ENCODE measurements at places on chromosomes 5 and 9.

GRCh38 chr5:34503379-34504253 lies 152.5 kb upstream of the RAI14 start:
- no peak for DNase-seq

- no peak for DNase-seq
These were observed 34.8 kb downstream of the HMGXB3 start for GRCh38 chr5:150035139-150035895.

DNA sequence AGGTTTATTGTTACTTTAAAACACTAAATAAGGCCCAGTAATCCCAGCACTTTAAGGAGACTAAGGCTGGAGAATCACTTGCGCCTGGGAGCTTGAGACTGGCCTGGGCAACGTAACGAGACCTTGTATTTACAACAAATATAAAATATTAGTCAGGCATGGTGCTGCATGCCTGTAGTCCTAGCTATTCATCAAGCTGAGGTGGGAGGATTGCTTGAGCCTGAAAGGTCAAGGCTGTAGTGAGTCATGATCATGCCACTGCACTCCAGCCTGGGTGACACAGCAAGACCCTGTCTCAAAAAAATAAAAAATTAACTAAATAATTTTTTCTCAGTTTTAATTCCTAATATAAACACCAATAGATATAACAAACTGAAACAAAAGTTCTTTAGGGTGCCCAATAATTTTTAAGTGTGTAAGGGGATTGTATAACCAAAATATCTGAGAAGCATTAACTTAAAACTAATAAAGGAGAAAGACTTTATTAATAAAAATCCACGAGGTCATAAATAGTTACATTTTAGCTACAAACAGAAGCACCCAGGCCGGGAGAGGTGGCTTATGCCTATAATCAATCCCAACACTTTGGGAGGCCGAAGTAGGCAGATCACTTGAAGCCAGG lies 32.7 kb downstream of the FAM13B start:
- no peak for DNase-seq

DNA sequence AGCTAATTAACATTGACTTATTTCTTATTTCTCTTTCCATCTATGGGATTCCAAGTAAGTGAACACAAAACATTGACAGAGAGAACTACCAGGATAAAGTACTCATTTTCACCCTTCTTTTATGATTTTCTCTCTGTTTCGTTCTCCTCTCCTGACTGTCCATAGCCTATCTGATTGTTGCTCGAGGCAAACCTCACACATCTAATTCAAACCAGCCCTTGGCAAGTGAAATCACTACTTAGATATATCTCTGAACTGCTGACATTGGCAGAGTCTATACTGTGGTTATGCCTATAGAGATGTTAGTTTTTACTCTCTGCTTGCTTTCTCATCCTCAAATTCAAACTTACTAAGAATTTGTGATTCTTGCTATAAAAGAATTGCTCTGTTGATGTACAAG lies 248.8 kb downstream of the ISL1 start:
- DNase-seq: no peak

DNA sequence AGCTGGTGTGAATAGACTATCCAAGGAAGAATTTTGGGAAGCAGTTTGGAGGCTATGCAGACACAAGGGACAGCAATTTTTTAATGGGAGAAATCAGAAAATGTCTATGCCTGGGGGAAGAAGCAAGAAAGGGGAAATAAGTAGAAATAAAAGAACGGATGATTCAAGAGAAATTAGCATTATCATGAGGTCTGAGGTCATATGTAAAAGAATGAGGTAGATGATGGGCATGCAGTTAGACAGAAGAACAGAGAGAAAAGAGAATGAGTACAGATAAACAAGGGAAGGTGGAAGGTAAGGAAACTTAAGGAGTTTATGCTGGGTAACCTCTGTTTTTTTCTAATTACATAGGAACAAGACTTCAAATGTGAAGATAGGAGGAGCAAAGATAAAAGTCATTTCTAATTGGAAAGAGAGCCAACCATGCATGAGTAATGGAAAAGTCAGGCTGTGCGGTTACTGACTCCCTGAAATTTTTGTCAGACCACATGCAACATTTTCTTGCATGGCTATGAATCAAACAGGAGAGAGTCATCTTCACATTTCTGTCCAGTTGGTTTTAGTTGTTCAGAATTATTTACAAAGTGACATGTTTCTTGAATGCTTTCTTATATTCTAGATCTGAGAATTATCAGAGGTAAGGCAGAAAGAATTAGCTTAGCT lies 101.0 kb upstream of the PIK3R1 start:
- no peak for DNase-seq

GRCh38 chr5:40606077-40606765 lies 73.5 kb upstream of the PTGER4 start:
- no peak for DNase-seq

DNA sequence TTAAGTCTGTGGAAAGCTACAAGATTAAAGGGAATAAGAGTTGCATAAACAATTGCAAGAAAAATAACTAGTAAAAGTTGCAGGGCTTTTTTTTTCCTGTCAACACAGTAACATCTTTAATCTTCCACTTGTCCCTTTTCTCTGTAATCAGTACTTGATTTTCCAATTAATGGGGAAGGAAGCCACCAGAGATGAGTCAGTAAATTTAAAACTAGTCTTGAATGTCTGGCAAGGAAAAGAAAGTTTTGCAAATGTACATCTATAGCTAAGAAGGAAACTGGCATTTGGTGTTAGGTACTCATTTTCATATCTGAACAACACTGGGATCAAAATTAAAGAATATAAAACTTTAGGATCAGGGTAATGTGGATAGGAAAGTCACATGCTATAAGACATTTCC lies 17.1 kb downstream of the DAP start:
- DNase-seq: no peak

- DNase-seq: no peak
These were observed 20.3 kb downstream of the LPCAT1 start for GRCh38 chr5:1503241-1504068.

DNA sequence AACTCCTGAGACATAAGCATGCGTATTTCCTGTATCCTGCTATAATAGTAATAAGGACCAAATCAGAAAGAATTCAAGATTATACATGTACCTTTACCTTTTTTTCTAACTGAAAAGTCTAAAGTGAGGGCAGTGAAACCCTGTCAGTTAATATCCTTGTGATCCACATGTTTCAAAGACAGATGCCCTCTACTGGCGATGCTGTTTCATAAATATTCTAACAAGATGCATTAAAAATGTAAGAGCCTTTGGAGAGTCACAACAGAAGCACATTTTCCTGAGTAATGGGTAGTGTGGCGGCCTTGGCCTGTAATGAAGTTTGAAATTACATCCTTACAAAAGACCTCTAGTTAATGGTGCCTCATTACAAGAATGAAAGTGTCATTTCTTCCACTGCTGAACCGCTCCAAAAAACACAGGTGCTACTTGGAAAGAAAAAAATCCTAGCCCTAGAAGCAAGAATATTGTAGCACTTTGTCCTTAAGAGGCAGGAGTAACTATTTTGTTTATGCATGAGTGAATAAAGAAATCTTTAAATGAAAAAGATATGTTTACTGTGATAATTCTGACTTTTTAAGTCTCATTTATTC lies 232.6 kb downstream of the EPB41L4A start:
- DNase-seq: no peak

GRCh38 chr5:32387211-32387610 lies 57.3 kb downstream of the ZFR start:
- no peak for DNase-seq

- no peak for DNase-seq
These were observed 15.0 kb upstream of the CEP120 start for GRCh38 chr5:123438244-123438643.

- no peak for DNase-seq
These were observed 35.6 kb downstream of the NFIB start for GRCh38 chr9:14278291-14278721.

GRCh38 chr5:82717738-82718137 lies 359.5 kb downstream of the TMEM167A start:
- no peak for DNase-seq

GRCh38 chr9:92404042-92404836 lies at the start of gene OGN:
Gene OGN, minus strand, starts transcription at chr9:92404578. Its CDS starts 1,171 bp downstream, at chr9:92403407.
- no peak for DNase-seq

DNA sequence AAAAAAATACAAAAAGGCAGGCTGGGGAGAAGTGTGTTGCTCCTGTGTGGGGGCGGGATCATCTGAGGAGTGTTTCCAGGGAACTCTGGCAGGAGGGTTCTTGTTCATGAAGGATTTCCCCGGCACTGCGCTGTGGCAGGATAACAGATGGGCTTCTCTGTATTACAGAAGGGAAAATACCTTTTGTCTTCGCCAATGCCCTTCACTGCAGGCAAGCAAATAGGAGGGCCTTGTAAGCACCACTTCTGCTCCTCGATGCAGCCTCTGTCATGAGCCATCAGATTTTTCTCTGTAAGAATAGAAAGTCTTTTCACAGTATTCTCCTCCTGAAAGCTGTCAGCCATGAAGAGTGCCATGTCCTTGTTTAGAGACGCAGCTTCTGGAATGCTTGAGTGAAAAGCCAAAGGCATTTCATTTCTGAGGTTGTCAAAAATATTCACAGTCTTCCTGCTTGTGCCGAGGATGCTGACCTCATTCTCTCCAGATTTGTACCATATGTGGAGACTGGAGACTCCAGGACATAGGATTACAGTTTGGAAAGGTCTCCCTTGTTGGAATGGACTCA lies 294.0 kb downstream of the YTHDC2 start:
- no peak for DNase-seq

DNA sequence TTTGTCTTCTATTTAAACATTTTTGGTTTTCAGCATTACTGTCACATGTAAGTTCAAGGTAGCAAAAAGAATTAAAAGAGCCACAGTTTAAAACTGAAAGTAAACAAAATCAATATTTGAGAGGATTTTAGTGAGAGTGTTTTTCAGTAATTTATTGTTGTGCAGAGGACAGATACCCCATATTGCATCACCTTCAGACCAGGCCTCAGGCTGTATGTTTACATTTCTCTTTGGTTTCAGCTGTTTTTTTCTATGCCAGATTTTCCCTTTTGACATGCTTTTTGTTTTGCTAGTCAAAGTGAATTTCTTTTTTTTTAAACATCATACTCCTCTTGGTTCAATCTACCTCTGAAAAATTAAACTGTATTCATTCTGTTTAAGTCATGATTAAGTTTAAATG lies 47.2 kb downstream of the MAST4 start:
- DNase-seq: no peak

GRCh38 chr5:149754172-149754880 lies 24.2 kb downstream of the PPARGC1B start:
- no peak for DNase-seq

GRCh38 chr5:140311011-140311467 lies 8.1 kb upstream of the PFDN1 start:
- no peak for DNase-seq

GRCh38 chr5:43833961-43834360 lies 231.0 kb downstream of the NNT start:
- DNase-seq: no peak

DNA sequence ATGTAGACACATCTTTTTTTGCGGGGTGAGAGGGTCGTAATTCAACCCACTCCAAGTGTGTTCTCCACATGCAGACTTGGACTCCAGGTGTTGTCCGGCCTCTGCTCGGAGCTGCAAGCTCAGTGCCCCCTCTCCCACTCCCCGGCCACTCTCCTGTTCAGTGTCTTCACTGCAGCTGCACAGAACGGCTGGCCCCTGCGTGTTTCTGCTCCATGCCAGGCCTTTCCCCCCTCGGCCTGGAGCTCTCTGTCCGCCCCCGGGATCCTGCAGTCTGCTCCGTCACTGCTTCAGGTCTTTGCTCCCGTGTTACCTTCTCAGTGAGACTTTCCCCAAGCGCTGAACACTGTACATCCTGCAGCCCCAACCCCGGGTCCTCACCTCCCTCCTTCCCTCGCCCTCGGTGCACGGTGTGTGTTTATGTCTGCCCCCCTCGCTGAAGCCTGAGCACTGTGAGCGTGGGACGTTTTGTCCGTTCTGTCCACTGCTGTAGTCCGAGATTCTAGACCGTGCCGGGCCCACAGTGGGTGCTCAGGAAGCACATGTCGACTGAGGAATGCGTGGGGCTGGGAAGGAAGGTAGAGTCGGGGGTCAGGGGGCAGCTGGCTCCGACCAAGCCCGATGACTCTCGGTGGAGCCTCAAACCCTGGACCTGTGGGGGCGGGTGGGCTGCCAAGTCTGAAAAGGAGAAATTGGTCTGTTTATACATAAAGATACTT lies 26.4 kb upstream of the GFPT2 start:
- DNase-seq: no peak

GRCh38 chr5:12392246-12392645 lies 488.0 kb upstream of the CTNND2 start:
- no peak for DNase-seq

GRCh38 chr9:135667463-135668001 lies 4.4 kb downstream of the LCN9 start:
- DNase-seq: no peak

DNA sequence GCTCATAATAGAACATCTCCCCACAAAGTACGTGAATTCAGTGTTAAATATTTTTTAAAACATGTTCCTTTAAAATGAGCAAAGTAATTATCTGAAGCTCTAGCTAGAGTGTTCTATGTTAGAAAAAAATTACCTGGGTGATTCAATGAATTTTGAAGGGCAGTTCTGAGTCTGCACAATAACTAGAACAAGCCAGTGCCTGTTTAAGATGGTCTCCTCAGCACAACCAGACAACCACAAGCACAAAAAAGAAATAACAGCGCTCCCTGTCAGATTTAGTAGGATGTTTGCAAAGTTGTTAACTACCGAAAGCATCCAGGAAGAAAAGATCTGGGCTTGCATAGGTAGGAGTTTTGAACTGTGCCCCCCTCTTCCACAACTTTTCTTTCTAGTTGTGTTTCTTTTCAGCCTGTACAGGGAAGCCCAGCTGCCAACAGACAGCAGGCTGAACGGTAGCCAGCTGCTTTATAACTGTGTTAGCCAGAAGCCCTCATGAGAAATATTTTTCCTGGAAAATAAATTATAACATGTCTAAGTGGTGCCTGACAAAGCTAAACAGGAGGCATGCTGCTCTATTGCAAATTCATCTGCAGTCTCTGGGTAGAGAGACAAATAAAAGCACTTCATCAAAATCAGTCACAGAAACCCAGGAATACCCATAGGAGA lies 1026.9 kb downstream of the MAT2B start:
- no peak for DNase-seq

DNA sequence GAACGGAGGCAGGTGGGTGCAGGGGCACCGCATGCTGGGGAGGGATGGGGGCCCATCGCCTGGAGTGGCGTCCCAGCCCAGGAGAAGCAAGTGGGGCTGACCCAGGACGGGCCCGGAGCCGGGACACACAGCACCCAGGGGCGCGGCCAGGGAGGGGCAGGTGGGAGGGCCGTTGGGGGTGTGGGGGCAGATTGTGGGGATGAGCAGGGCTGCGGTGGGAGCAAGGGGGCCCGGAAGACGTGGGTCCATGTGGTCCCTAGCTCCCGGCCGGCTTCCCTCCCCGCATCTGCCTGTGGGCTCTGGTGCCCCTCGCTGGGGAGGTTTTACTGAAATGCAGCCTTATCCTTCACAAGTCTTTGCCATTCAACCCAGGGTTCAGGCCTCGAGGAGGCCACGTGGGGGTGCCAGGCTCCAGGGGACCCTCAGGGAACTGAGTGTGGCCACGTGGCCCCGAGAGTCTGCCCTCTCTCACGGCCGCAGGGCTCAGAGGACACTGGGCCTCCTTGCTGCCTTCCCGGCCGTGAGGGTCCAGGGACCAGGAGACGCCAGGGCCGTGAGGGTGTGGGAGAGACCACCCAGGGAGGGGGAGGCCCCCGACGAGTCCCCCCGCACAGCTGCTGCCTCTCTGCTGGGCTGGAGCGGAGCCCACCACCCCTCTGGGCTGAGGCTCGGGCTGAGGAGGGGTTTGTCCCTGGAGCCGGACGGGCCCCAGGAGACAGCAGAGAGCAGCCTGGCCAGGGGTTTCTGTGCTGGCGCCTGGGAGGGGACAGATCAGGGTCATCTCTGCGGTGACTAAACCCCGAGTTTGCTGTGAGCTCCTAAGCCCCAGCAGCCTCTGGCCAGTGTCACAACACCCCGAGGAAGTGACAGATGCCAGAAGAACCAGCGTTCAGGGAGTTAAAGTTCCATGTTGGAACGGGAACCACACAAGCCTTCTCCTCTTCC lies 35.2 kb downstream of the SLC9A3 start:
- no peak for DNase-seq
